ENCODE measurements at places on chromosomes 7 and 10.
A peak's percentile ranks its signal among the peaks of the same experiment; 100 is the strongest.

DNA sequence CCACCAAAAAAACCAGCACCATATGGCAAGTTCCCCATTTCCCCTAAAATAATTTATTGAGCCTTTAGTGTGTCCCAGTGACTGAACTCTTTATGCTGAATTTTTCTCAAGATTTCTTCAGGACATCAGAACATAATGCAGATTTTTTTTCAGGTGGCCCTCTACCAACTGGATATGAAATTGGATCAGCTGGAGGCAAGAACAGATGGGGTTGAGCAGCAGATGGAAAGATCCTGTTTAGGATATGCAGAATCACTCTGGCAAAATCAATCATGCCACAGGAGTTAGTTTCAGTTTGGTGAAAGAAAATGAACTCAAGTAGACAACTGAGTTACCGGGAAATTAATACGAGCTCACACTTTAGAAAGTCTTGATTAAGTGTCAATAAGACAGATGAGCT is 761.5 kb upstream of the C7orf33 start:
- no peak for DNase-seq

- no peak for DNase-seq
Observed at GRCh38 chr10:74880041-74880440, 53.6 kb downstream of the KAT6B start.

- DNase-seq = no peak
Observed at GRCh38 chr10:52483587-52483986, 169.5 kb downstream of the DKK1 start.

DNA sequence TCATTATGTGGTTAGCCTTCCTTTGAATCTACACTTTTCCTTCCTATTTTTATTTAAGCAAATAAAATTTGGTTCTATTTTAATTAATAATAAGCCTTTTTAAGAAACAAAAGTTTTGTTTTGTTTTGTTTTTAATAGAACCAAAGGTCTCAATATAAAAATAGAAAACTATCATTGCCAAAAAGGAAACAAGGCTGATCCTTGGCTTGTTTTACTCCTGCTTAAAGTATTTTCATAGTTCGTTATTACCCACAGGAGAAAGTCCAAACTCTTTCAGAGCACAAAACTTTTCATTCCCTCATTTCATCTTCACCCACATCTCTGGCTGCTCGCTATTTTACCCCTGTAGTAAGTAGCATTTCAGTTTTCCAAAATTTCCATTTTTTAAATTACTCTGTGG is 374.8 kb downstream of the SEMA3D start:
- DNase-seq = no peak

GRCh38 chr7:42176724-42177101 is 60.3 kb downstream of the GLI3 start:
- DNase-seq = no peak

- no peak for DNase-seq
Observed at GRCh38 chr7:28276298-28276697, 95.7 kb upstream of the JAZF1 start.

GRCh38 chr10:20656886-20657285 is 240.2 kb downstream of the NEBL start:
- DNase-seq = no peak

DNA sequence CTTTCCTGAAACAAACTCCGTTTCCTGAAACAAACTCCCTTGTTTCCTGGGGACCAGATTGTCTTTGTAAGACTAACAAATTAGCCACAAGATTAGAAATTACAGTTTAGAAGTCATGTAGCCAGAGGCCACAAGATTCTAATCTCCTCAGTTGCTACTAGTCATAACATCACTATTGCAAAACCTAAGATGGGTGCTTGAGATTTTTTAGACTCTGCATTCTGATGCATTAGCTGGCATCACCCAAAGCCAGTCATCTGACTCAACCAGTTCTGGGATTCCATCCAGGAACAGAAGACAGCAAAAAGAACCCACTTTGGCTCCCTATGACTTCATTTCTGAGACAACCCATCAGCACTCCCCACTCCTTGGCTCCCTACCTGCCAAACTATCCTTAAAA is 367.9 kb upstream of the MBL2 start:
- no peak for DNase-seq

- DNase-seq = no peak
Observed at GRCh38 chr10:29877793-29878491, 181.4 kb downstream of the JCAD start.

DNA sequence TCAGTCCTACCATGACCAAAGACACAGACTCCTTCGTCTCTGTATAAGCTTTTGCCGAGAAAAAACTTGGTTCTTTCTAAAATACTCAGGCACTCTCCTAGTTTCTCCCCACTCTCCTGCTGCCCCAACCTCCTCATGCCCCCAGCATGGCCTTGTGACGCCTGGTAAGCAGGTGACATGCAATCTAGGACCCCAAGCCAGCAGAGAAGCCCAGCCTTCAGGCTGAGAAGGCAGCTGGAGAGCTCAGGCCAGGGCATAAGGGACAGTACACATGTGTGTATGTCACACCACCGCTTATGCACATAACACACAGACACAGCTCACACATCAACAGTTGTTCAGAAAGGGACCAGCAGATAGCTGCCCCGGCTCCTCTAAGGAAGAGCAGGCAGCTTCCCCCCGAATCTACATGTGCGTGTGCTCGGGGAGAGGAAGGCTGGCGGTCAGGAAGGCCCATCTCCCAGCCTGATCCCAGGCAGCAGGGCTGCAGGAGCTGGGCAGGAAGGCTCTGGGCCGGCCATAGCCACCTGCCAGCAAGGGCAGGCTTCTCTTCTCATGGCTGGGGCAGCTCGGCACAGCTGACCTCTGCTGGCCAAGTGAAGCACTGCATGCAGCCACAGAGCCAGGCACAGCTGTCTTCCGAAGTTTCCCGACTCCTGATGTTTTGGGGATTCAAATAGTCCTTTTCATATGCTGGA is 8.5 kb downstream of the DDX56 start:
- peak; percentile 58 for DNase-seq

- no peak for DNase-seq
Observed at GRCh38 chr7:29161231-29161630, 14.9 kb upstream of the CPVL start.

DNA sequence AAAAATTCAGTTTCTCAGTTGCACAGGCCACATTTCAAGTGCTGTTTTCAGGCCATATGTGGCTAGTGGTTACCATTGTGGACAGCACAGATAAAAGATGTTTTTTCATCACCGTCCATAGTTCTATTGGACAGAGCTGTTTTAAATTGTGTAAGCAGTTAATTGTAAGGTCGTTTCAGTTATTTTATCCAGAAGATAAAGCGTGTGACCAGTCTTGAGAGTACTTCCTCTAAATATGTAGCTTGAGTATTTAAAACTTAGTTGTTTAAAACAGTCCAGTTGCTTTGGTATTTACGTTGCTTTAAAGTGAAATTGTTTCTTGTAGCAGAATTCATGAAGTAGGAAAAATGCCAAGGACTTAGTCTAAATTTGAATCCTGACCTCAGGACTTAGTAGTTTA is 66.9 kb downstream of the ZNRF2 start:
- DNase-seq = no peak

- DNase-seq = no peak
Observed at GRCh38 chr7:87361320-87361719, 15.9 kb downstream of the CROT start.

- DNase-seq = peak; percentile 78
Observed at GRCh38 chr10:75972491-75973276, 541.3 kb downstream of the LRMDA start.

- no peak for DNase-seq
Observed at GRCh38 chr7:100642534-100642907, 1.2 kb upstream of the TFR2 start.

GRCh38 chr7:157438121-157439025 is 101.6 kb downstream of the DNAJB6 start:
- no peak for DNase-seq

- DNase-seq = no peak
Observed at GRCh38 chr10:11115337-11115736, 97.7 kb downstream of the CELF2 start.

GRCh38 chr7:30877015-30877769 is 34.5 kb upstream of the AQP1 start:
- no peak for DNase-seq

- DNase-seq = peak; percentile 78
Observed at GRCh38 chr10:73096041-73096448, 621 bp downstream of the P4HA1 start.

DNA sequence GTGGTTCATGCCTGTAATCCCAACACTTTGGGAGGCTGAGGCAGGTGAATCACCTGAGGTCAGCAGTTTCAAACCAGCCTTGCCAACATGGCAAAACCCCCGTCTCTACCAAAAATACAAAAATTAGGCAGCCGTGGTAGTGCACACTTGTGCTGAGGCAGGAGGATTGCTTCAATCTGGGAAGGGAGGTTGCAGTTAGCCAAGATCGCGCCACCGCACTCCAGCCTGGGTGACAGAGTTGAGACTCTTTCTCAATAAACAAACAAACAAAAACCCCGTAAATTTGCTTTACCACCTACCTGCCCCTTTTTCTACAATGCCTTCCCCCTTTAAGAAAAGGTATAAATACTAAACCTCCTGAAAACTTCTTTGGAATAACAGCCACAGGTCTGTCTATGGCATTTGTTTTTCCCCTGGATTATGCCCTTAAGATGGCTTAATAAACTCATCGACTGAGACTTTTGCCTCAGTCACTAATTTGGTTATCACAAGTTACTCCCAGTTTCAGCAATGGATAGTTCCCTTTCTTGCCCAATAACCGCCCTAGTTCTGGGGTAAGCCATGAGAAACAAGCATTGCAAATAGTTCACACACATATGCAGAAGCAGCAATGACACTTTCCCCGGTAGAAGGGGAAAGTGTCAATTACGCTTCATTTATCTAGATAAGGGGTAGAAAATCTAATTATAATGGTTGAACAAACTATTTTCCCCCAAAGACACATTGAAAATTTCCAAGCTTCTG is 52.8 kb upstream of the SVIL start:
- DNase-seq = peak; percentile 35

- no peak for DNase-seq
Observed at GRCh38 chr10:71659111-71659634, 60.4 kb downstream of the C10orf105 start.

DNA sequence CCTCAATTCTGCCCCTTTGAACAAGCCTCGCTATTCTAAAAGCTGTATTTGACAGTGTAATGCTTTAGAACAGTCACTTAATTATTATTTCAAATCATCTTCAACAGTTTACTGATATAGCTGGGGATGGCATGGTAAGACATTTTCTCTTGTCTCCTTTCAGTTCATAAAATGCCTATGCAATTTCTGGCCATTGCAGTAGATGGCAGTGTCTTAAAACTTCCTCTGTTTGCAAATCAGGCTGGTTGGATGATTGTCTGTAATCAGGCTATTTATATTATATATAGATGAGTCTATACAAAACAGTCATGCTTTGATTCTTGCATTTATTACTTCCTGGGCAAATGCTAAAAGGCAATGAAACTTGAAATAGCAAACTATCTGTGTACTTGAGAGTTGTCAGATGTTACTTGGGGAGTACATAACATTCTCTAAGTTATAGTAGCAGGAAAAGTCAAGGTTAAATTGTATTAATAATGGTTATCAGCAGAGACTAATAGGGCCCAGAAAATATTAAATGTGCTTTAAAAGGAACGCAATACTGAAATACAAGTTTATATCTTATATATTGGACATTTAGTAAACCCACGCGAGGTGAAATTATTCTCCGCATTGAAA is 55.5 kb upstream of the LHFPL3 start:
- peak; percentile 44 for DNase-seq

GRCh38 chr10:132915411-132915810 is 27.0 kb downstream of the CFAP46 start:
- no peak for DNase-seq

Measured in fibroblast of villous mesenchyme (primary cell).